Type B pancreatic cell (in vitro differentiated cells): ENCODE measurements at places on chromosomes 5 and 9. TPM values are rescaled to one million over a fixed set of nuclear protein-coding genes. Genes with fewer than 3 reads are reported as not detected.

GRCh38 chr9:14249527-14249926, 64.4 kb downstream of the NFIB start:
- no peak for DNase-seq

- DNase-seq, result no peak
These were observed 6.8 kb downstream of the SLC36A1 start for GRCh38 chr5:151454166-151454565.

GRCh38 chr5:33188089-33188488, 252.7 kb upstream of the TARS1 start:
- no peak for DNase-seq

- no peak for DNase-seq
These were observed 161.9 kb upstream of the GAS1 start for GRCh38 chr9:87109231-87109631.

MYO10 gene
- 33.6 and 52.5 TPM in 2 replicates for total RNA-seq

GRIN1 gene
- total RNA-seq, result 0.29 and 0.94 TPM in 2 replicates

SPINK13 gene
- not detected in 2 replicates for total RNA-seq

PHF19 gene
- 31.0 and 39.6 TPM in 2 replicates for total RNA-seq

GRCh38 chr9:112334432-112334841, 1.0 kb upstream of the PTBP3 start:
- no peak for DNase-seq

DNA sequence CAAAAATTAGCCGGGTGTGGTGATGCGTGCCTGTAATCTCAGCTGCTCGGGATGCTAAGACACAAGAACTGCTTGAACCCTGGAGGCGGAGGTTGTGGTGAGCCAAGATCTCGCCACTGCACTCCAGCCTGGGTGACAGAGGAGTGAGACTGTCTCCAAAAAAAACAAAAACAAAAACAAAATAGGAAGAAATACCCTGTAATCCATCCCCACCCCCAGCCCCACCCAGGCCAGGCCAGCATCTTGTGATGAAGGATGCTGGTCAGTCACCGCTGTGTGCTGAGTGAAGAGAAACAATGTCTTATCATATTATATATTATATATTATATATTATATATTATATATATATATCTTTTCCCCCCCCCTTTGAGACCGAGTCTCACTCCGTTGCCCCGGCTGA, 15.4 kb upstream of the CCIN start:
- DNase-seq, result no peak

SLC6A3 gene
- total RNA-seq, result 0.19 TPM in 2 replicates

DNA sequence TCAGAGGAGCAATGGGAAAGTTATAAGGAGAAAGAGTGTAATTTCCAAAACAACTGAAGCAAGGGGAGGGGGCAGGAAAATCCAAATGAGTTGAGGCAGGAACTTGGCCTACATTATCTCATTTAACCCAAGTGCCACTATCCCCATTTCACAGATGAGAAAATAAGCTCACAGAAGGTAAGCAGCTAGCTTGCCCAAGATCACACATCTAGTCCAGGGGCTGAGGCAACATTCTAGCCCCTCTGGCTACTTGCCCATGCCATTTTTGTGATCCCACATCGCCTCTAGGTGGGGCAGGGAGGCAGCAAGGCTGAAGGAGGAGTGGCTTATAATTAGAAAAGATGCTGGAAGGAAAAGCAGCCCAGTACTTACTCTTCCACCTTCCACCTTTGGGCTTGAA, 2.6 kb upstream of the PSIP1 start:
- DNase-seq, result no peak

CRHBP gene
- 0.14 and 0.87 TPM in 2 replicates for total RNA-seq

DND1 gene
- 1.6 and 2.6 TPM in 2 replicates for total RNA-seq

DNA sequence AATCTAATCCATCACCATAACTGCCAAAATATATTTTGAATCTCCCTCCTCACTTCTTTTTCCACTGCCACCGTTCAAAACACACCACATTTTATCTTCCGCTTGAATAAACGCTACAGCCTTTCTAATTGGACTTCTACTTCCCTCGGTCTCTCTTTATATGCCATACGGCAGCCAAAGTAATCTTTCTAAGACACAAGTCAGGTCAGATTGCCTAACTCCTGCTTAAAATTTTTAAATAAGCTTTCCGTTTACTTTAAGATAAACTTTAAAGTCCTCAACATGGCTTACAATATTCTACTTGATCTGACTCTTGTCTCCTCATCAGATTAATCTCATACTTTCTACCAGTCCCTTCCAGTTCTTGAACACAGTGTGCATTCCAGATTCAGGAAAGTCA, 9.7 kb downstream of the AFF4 start:
- no peak for DNase-seq

MED27 gene
- total RNA-seq, result 18.0 and 21.7 TPM in 2 replicates

CDO1 gene
- total RNA-seq, result 4.4 and 27.9 TPM in 2 replicates

GRCh38 chr5:97231025-97231636, 48.1 kb upstream of the RIOK2 start:
- no peak for DNase-seq

DNA sequence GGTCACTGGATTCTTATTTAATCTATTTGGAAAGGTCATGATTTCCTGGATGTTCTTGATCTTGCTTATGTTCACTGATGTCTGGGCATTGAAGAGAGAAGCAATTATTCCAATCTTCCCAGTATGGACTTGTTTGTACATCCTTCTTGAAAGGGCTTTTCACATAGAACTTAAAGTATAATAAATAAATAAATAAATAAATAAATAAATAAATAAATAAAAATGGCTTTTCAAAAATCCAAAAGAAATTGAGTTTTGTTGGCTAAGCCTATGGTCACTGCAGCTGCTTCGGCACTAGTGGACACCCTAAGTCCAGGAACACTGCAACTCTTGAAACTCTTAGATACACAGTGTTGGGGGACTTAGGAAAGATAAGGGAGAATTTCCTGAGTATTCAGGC, 840.7 kb upstream of the EDIL3 start:
- no peak for DNase-seq

DNA sequence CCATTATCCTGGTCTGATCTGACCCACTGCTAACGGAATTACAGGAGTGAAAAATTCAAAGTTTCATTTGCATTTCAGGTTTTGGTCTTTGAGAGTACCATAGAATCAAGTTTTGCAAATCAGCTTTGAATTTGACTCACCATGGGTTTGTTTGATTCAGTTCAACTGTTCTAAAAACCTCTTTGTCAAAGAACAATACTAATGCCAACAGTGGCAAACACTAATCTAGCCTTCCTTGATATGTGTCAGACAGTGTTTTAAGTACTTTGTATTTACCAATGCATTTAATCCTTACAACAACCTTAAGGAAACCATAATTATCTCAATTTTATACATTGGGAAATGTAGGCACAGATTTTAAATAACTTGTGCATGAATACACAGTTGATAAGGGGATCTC, 10.1 kb upstream of the FSD1L start:
- no peak for DNase-seq

IL13 gene
- not detected in 2 replicates for total RNA-seq

NUTM2G gene
- 0.19 TPM in 1 of 2 replicates, not detected in the other for total RNA-seq

ADAM19 gene
- total RNA-seq, result 9.3 and 15.8 TPM in 2 replicates

OSMR gene
- total RNA-seq, result 1.3 and 1.6 TPM in 2 replicates

WHRN gene
- total RNA-seq, result 12.2 and 13.3 TPM in 2 replicates

DNA sequence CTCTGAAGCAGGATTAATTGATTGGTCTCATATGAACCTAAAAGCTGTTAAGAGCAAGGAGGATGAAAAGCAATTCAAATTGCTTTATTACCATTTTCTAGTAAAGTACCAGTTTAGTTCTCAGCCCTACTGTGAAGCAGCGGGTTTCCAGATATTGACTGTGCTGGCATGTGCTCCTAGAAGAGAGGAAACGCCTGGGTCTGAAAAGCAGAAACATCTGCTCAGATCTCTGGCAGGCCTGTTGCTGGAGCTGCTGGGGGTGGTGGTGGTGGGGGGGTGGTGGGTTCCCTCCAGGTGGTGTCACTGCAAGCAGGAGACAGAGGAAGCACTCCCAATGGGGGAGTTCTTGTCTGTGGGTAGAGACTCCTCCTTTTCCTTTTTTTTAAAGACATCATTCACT, 105.5 kb upstream of the ZNF462 start:
- DNase-seq, result no peak

DNA sequence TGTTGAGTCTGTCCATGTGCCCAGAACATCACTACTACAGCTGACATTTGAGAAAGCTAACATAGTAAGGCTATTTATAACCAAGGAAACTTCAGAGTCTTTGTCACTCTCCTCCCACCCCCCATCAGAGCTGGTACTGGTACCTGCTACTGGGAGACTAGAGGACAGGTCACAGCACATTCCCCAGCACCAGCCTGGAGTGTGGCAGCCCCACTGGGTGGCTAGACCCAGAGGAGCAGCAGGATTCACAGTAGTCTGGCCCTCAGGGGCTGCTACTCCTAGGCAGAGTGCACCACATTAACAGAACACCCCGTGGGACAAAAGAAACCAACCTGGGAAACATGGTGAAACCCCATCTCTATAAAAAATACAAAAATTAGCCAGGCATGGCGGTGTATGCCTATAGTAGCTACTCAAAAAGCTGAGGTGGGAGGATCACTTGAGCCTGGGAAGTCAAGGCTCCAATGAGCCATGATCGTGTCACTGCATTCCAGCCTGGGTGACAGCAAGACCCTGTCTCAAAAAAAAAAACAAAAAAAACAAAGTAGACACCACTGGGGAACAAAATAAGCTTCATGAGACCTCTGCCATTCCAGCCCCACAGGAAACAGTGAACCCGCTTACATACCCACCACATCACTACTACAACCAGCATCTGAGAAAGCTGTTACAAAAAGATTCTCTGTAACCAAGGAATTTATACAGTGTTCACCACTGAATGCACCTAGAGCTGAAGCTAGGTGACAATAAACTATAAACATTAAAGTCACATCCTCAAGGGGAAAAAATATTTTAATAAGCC, 26.3 kb upstream of the PTGER4 start:
- DNase-seq, result no peak

GRCh38 chr9:4333231-4333740, 33.4 kb upstream of the GLIS3 start:
- no peak for DNase-seq

DNA sequence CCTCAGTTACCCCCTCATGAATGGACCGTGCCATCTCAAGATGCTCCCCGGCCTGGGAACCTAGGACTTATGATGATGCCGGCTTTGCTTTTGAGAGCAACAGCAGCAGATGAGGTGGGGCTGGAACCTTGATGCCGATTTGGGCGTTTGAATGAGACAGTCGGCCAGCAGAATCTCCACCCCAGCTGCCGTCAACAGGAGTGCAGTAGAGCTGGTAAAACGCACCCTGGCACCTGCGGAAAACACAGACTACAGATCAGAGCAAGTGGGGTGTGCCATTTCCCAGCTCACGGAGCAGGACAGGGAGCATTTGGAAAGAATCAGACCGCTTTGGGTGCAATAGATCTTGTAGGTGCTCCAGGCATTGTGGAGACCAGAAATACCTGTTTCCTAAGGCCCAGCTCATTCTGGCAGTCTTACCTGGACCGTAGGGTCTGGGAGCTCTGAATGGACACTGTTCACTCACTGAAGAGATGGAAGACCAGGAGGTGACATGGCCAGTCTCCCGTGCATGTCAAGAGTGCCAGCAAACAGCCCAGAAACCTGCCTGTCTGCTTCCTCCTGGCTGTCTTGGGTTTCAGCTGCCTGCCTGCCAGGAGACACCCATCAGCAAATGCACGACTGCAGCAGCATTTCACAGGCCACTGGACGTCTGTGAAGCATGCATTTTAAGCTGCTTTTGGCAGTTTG, 317.7 kb upstream of the IRX4 start:
- no peak for DNase-seq

TUBB4B gene
- 326 and 349 TPM in 2 replicates for total RNA-seq

DNA sequence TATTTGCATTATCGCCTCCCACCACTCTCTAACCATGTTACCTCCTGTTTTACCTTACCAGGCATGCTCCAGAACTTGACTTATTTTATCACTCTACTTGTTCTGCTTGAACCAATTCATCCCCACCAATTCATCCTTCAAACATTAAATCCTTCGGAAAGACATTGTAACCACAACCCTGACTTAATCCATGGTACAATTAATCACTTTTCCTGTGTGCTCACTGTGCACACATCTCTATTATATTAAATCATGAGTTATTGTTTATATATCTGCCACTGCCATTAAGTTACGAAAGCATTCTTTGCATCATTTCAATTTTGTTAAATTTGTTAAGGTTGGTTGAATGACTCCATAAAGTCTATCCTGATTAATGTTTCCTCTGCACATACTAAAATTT, 7.4 kb upstream of the C5orf46 start:
- DNase-seq, result no peak

ANKRD34B gene
- total RNA-seq, result 0.07 and 0.19 TPM in 2 replicates

G3BP1 gene
- total RNA-seq, result 218 and 241 TPM in 2 replicates

HMMR gene
- total RNA-seq, result 11.3 and 25.9 TPM in 2 replicates

- no peak for DNase-seq
These were observed 104.4 kb downstream of the FANCC start for GRCh38 chr9:95213117-95213516.

- no peak for DNase-seq
These were observed 134.4 kb downstream of the CACNA1B start for GRCh38 chr9:138011951-138012500.

DNA sequence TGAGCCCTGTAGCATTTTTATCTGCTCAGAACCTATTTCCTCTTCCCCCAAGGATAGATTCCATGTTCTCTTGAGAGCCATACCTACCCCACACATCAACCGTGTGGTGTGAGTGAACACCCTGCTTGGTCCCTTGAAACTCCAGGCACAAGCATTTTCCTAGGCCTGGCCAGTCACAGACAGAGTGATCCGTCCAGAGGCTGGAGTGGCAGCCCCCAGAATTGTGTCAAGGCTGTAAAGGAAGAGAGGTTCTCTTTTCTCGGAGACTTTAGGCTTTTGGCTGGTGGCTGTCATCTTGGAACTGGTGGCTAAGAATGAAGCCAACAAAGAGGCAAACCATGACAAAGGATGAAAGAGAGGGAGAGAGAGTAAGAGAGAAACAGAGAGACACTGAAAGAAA, 66.0 kb downstream of the ARHGEF37 start:
- DNase-seq, result no peak

DNA sequence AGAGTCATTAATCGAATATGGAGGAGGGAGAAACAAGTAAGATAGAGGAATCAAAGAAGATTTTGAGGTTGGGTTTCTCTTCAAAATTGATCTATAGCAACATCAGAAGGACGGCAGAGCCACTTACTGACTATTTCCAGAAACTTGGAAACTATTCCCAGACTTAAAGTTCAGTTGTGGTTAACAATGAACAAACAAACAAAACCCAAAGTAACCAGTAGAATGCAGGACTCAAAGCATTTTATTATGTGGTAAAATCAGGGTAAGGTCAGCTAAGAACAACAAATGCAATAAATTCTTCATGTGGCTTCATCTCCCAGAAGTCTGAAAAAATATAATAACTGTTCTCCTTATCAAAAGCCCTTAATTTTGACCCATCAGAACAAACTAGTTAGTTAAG, 54.9 kb upstream of the OSMR start:
- DNase-seq, result no peak

DNA sequence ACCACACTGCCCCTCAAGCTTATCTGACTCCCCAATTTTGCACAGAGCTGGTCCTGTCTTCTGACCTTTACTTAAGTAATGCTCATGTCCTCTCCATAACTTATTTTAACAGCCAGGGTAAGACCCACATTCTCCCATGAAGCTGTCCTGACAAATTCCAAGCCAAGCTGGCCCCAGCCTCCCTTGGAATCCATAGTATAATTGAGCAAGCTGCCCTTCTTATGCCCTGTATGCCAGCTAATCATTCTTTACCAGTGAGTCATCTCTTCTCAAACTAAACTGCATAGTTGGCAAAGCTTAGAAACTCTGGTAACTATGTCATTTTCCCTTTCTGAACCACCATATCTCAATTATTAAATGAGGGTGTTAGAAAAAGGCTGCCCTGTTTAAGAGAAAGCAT, 92.4 kb downstream of the NFIB start:
- no peak for DNase-seq
